T-cell (primary cell): ENCODE measurements at places on chromosomes 16 and 17.

DNA sequence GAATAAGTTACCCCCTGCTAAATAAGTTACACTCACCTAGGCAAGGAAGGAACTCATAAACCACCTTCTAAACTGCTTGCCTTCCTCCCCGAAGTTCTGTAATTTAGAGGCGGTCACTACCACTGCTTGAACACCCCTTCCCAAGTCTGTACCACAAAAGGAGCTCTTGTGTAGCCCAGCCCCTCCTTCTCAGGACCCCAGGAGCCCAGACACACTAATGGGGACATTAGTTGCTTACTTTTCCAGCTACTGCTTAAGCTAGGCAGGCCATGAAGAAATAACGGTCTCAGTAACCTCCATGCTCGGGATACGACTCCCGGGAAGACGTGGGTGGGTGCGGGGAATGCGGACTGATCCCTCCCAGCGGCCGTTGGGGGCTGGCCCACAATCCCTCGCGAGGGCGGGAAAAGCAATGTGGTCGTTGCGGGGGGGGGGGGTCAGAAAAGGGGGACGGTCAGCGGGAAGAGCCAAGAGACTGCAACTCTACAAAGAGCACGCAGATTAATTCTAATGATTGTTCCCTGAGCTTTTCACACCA lies at the start of gene TEX14:
Gene TEX14 (minus strand): TSS at position 345 of the 538 bp plus-strand sequence. CDS start 40,044 bp downstream, outside the sequence.
- DNase-seq: no peak

GRCh38 chr16:61617219-61617783 lies 418.9 kb downstream of the CDH8 start:
- DNase-seq: no peak

- no peak for DNase-seq
Observed at GRCh38 chr16:2516391-2517240, 2.9 kb downstream of the ATP6V0C start.

DNA sequence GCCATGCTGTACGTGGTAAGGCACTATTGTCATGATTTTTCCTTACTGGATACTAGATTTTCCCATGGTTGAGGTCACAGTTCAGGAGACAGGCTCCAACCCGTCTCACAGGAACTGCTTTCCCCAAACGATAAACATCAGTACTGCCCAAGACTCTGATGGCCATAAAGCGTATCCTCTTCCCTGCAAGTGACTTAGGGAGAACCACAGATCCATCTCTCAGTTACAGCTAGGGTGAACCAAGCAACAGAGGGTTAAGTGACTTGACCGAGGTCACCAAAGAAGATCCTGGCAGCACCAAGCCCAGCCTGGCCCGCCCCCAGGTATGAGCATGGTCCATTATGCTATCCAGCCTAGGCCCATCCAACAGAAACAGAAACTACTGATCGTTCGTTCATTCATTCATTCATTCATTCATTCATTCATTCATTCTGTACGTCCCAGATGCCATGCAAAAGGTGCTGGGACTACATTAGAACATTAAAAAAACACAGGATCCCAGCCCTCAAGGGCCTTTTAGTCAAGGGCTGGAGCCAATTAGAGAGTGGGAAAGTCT lies 31.0 kb downstream of the MYH11 start:
- DNase-seq: no peak

GRCh38 chr16:58882292-58882691 lies 148.2 kb upstream of the GOT2 start:
- no peak for DNase-seq

- no peak for DNase-seq
Observed at GRCh38 chr16:85309656-85310587, 197.7 kb upstream of the CIBAR2 start.

GRCh38 chr17:44053125-44053872 lies 13.2 kb downstream of the LSM12 start:
- no peak for DNase-seq

- no peak for DNase-seq
Observed at GRCh38 chr17:17603178-17603894, 11.8 kb upstream of the PEMT start.

GRCh38 chr16:49528060-49528865 lies 154.7 kb downstream of the C16orf78 start:
- DNase-seq: no peak

DNA sequence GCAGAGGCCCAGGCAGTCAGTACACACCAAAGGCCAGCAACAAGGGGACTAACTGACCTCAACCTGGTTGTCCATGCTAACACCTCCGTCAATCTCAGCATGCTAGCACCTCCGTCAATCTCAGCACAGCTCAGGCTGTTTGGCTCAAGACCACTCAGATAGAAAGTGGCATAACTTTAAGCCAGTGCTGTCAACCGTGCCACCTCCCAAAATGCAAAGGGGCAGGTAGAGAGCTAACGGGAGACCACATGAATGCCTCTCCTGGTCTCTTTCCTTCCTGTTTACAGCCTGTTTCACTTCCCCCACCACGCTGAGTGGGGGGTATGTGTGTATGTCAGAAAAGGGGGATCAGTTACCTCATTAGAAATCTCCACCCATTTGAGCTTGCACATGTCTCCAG lies 3.3 kb downstream of the UBTF start:
- DNase-seq: peak; percentile 44

DNA sequence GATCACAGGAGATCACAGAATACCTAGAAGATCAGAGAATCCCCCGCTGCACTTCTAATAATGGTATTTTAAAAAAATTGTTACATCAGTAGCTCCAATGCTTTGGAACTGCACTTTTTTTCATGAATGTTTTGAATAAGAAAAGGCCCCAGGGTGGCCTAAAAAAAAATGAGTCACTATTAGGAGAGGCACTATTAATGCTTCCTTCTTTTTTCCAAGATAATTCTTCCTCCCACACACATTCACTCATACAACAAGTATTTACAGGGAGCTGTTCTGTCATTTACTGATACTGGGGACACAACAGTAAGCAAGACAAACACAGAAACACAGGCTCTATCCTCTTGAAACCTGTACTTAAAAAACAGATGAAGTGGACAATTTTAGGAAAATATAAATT lies 675 bp upstream of the PDZD9 start:
- no peak for DNase-seq

- no peak for DNase-seq
Observed at GRCh38 chr16:11916524-11917285, 949 bp upstream of the GSPT1 start.

- no peak for DNase-seq
Observed at GRCh38 chr16:22266546-22266945, 30.7 kb upstream of the POLR3E start.

- DNase-seq: no peak
Observed at GRCh38 chr16:78407191-78407590, 307.7 kb downstream of the WWOX start.

GRCh38 chr16:14303639-14304394 lies 232.7 kb downstream of the MRTFB start:
- DNase-seq: no peak

DNA sequence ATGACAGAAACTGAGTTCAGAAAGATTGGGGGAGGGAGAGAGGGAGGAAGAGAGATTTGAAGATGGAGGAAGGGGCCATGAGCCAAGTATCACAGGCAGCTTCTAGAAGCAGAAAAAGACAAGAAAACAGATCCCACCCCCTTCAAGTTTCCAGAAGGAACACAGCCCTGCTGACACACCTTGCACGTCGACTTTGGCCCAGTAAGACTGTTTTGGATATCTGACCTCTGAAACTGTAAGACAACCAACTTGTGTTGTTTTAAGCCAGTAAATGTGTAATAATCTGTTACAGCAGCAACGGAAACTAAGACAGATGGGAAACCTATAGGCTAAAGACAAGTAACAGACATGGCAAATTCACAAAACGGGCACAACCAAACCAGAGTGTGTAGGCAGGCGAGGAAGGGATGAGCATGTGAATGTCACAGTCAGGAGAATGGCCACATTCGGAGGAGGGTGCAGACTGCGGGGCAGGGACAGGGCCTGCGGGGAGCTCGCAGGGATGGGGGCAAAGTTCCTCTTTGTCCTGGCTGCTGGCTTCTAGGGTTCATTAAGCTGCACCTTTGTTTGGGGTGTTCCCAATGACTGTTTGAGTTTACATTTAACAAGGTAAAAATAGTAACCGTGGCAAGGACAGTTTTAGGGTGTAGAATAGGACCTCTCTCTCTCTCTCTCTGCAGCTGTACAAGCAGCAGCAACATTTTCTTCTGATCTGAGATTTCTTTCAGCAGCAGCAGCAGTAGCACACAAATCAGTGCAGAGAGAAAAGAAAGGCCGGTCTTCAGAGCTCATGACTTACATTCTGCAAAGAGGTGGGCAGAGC lies 18.3 kb upstream of the ATP2C2 start:
- no peak for DNase-seq

DNA sequence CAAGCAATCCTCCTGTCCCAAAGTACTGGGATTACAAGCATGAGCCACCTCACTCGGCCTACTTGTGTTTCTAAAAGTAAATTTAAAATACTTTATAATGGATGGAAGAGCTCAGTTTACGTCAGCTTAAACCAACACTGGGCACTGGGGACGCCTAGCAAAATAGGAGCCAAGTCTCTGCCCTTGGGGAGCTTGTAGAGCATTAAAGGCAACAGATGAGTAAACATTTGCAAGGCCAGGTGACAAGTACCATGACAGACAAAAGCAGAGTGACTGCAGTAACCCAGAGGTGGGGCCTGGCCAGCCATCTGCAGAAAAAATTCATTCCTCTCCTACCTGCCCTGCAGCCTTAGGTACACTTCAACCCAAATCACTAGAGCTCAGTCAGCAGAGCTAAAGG lies 12.1 kb upstream of the NLK start:
- no peak for DNase-seq

DNA sequence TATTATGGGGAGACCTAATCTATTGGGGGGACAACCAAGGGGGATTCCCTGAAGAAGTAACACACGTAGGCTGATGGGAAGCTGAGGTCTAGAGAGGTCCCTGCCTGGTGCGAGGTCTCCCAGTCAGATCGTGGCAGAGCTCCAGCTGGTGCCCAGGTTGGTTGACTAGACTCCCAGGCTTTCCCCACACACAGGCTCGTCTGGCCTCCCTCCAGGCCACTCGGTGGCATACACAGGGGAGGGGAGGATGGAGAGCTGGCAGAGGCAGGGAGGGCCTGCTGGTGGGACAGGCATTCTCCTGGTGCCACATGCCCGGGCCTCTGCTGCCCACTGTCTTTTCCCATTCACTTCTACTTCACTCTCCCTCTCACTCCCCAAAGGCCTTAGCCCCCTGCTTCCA lies 8.5 kb upstream of the SOCS3 start:
- DNase-seq: no peak

DNA sequence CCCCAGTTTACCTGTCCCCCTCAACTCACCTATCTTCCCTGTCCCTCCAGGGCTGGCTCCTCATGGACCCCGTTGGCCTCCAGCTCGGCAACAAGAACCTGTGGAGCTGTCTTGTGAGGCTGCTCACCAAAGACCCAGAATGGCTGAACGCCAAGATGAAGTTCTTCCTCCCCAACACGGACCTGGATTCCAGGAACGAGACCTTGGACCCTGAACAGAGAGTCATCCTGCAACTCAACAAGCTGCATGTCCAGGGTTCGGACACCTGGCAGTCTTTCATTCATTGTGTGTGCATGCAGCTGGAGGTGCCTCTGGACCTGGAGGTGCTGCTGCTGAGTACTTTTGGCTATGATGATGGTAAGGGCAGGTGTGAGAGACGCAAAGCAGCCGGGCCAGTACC lies 31.3 kb downstream of the NLRC5 start:
- DNase-seq: no peak

- no peak for DNase-seq
Observed at GRCh38 chr17:75783069-75783783, 1.4 kb upstream of the UNK start.

DNA sequence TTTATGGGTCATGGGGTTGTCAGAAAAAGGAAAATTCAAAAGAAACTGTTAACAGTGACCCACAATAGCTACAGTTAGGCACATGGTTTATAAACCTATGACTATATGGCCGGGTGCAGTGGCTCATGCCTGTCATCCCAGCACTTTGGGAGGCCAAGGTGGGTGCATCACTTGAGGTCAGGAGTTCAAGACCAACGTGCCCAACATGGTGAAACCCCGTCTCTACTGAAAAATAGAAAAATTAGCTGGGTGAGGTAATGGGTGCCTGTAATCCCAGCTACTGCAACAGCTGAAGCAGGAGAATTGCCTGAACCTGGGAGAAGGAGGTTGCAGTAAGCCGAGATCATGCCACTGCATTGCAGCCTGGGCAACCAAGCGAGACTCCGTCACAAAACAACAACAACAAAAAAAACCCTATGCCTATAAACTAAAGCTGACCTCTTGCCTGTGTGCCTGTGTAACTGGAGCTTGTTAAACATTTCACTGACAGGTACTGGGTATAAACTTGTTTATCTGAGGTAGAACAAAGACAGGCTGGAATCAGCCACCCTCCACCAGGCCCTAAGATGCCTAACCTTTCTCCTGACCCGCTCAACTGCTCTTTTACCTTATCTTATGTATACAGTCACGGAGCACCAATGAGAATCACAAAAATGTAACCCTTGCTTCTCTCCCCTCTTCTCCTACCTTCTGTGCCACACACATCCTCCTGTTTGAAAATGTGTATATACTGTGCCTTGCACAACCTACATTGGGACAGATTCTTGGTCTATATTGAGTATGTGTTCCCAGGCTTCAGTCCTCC lies 62.9 kb upstream of the ATF7IP2 start:
- no peak for DNase-seq

DNA sequence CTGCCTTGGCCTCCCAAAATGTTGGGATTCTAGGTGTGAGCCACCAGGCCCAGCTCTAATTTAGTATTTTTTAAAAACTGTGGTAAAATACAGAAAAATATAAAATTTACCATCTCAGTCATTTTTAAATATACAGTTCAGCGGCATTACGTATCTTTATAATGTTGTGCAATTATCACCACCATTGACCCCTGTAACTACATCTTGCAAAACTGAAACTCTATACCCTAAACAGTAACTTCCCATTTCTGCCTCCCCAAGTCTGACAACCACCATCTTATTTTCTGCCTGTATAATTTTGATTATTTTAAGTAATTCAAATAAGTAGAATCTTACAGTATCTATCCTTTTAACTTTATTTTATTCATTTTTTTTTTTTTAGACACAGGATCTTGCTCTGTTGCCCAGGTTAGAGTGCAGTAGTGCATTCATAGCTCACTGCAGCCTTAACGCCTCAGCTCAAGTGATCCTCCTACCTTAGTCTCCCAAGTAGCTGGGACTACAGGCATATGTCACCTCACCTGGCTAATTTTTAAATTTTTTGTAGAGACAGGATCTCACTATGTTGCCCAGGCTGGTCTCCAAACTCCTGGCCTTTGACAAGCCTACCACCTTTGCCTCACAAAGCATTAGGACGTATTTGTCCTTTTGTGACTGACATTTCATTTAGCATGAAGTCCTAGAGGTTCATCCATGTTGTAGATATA lies 10.9 kb upstream of the GGA2 start:
- DNase-seq: no peak
